Pulmonary artery endothelial cell (primary cell): ENCODE measurements at places on chromosomes 16 and 17. TPM values are rescaled to one million over a fixed set of nuclear protein-coding genes. Genes with fewer than 3 reads are reported as not detected.

The TBC1D3I gene
- total RNA-seq: 0.14 TPM in 1 of 2 replicates, not detected in the other

The KRTAP3-3 gene
- not detected in 2 replicates for total RNA-seq

The ZPBP2 gene
- total RNA-seq: not detected in 2 replicates

The CORO7 gene
- 33.0 and 42.4 TPM in 2 replicates for total RNA-seq

The ITGB3 gene
- total RNA-seq: 96.8 and 104 TPM in 2 replicates

The SULT1A4 gene
- total RNA-seq: 4.7 and 8.2 TPM in 2 replicates

The RPRML gene
- 0.07 and 0.21 TPM in 2 replicates for total RNA-seq

The ZFP90 gene
- total RNA-seq: 19.4 and 21.3 TPM in 2 replicates

The CLEC3A gene
- total RNA-seq: not detected in 2 replicates

The ZNF174 gene
- total RNA-seq: 6.2 and 7.9 TPM in 2 replicates

The NACA2 gene
- total RNA-seq: 0.18 TPM in 1 of 2 replicates, not detected in the other

The PITPNC1 gene
- 6.5 and 7.3 TPM in 2 replicates for total RNA-seq

The MYH3 gene
- total RNA-seq: 0.07 and 0.71 TPM in 2 replicates

The CSH2 gene
- total RNA-seq: not detected in 2 replicates

The TEX14 gene
- under 0.01 TPM in 2 replicates for total RNA-seq

The ZFP1 gene
- 10.7 and 13.5 TPM in 2 replicates for total RNA-seq

The CD300LG gene
- total RNA-seq: not detected in 2 replicates

The CRYM gene
- not detected in 2 replicates for total RNA-seq

The KLHL11 gene
- 24.7 and 35.4 TPM in 2 replicates for total RNA-seq

The SLC12A3 gene
- not detected in 2 replicates for total RNA-seq

The PMFBP1 gene
- total RNA-seq: 0.21 and 0.33 TPM in 2 replicates

The ATAD5 gene
- total RNA-seq: 4.3 and 5.3 TPM in 2 replicates

The CD300H gene
- not detected in 2 replicates for total RNA-seq

The OMG gene
- 0.26 TPM in 1 of 2 replicates, not detected in the other for total RNA-seq

The FOXN1 gene
- total RNA-seq: not detected in 2 replicates

The QRICH2 gene
- total RNA-seq: 1.8 and 4.4 TPM in 2 replicates

The TLCD2 gene
- total RNA-seq: 1.7 and 1.9 TPM in 2 replicates

The SBK1 gene
- total RNA-seq: 0.04 and 0.07 TPM in 2 replicates

The ESRP2 gene
- total RNA-seq: 0.13 and 0.25 TPM in 2 replicates

The USP32 gene
- total RNA-seq: 41.6 and 59.7 TPM in 2 replicates

The KCNAB3 gene
- 0.20 and 0.32 TPM in 2 replicates for total RNA-seq

The CFAP52 gene
- total RNA-seq: not detected in 2 replicates

The NGFR gene
- total RNA-seq: 0.07 and 0.11 TPM in 2 replicates

The PRSS36 gene
- total RNA-seq: 0.40 and 0.49 TPM in 2 replicates

The CYGB gene
- total RNA-seq: 0.40 and 1.4 TPM in 2 replicates

The MYLK3 gene
- under 0.01 and 0.04 TPM in 2 replicates for total RNA-seq

The RNF135 gene
- 7.3 and 8.7 TPM in 2 replicates for total RNA-seq

The KRTAP2-3 gene
- total RNA-seq: not detected in 2 replicates

The SCIMP gene
- not detected in 2 replicates for total RNA-seq

The PHOSPHO1 gene
- total RNA-seq: 0.07 and 0.18 TPM in 2 replicates

The CBFA2T3 gene
- total RNA-seq: not detected in 2 replicates

The SMIM5 gene
- total RNA-seq: 0.07 TPM in 1 of 2 replicates, not detected in the other

The CHRNE gene
- total RNA-seq: 0.53 and 3.2 TPM in 2 replicates

The MGAT5B gene
- 0.53 and 1.4 TPM in 2 replicates for total RNA-seq

The TEX19 gene
- 0.11 TPM in 1 of 2 replicates, not detected in the other for total RNA-seq

The PPP1R27 gene
- not detected in 2 replicates for total RNA-seq

The INCA1 gene
- 0.13 and 0.28 TPM in 2 replicates for total RNA-seq

The SENP3 gene
- total RNA-seq: 95.6 and 108 TPM in 2 replicates

The DNAH3 gene
- total RNA-seq: under 0.01 TPM in 1 of 2 replicates, not detected in the other

The C16orf86 gene
- total RNA-seq: 2.6 and 3.7 TPM in 2 replicates

The ACSM5 gene
- not detected in 2 replicates for total RNA-seq

The CHST4 gene
- not detected in 2 replicates for total RNA-seq

The SRP68 gene
- 35.2 and 44.1 TPM in 2 replicates for total RNA-seq
